ENCODE measurements at places on chromosomes 16 and 17. TPM values are rescaled to one million over a fixed set of nuclear protein-coding genes. Genes with fewer than 3 reads are reported as not detected.

The CFAP52 gene
- not detected for total RNA-seq

DNA sequence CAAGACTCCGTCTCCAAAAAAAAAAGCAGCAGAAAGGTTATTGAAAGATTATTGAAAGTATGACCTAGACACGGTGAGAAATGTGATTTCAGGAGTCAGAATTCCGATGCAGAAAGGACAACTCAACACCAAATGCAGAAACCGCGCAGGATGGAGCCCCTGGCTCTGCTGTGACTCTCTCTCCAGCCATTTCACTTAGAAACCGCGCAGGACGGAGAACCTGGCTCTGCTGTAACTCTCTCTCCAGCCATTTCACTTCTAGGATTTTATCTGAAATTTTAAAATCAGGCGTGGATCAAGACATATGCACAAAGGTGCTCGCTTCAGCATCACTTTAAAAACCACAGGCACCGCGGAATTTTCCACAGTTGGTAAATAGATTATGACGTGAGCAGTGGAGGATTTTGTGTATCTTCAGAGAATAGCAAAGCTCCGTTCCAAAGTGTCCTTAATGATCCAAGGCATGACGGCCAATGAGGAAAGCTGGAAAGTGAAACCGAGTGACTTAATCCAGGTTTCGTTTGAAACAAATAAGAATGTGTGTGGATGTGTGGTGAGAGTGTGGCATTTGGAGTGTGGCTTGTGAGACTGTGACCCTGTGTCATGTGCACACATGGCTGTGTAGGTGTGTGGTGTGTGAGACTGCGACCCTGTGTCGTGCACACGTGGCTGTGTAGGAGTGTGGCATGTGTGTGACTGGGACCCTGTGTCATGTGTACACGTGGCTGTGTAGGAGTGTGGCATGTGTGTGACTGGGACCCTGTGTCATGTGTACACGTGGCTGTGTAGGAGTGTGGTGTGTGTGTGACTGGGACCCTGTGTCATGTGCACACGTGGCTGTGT, 9.5 kb downstream of the UTS2R start:
- DNase-seq, result peak; percentile 30

DNA sequence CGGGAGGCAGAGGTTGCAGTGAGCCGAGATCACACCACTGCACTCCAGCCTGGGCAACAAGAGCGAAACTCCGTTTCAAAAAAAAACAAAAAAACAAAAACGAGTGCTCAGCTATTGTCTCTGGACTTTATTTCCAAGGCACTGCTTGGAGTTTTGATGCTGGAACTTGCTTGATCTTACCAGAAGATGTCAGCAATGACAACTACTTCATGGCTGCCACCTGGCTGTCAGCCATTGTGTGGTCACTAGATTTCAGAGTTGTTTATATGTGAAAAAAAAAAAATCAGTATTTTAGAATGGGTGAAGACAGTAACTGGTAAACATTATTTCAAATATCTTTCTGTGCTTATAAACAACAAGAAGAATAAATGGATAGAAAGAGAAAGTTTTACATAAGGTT, 26.3 kb upstream of the OR4D1 start:
- DNase-seq, result peak; percentile 42

The ZSCAN10 gene
- total RNA-seq, result not detected

- DNase-seq, result no peak
These were observed 160.9 kb downstream of the SLC39A11 start for GRCh38 chr17:72931635-72932034.

GRCh38 chr17:65557349-65558310, 3.8 kb downstream of the AXIN2 start:
- DNase-seq, result no peak

The MRPS34 gene
- 178 TPM for total RNA-seq

DNA sequence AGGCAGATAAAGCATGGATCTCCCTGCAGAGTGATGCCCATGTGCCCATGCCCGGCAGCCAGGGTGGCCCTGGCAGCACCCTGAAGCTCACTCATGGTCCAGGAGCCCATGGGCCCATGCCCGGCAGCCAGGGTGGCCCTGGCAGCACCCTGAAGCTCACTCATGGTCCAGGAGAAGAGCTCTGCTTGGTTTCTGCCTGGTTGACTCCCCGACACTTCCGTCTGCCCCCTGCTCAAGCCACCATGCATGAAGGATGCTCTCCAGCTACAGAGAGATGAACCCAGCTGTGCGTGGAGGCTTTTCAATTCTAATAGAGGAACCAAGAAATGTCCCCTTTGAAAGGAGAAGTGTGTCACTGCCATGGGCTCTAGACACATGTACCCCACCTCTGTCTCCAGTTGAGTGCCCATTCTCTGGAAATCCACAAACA, 8.7 kb downstream of the CCL17 start:
- no peak for DNase-seq

The CCL2 gene
- total RNA-seq, result 17.3 TPM

- no peak for DNase-seq
These were observed 26.0 kb downstream of the CEP131 start for GRCh38 chr17:81196505-81197408.

- DNase-seq, result no peak
These were observed 201.1 kb upstream of the CDH13 start for GRCh38 chr16:82425661-82426060.

The TMEM100 gene
- total RNA-seq, result 2.6 TPM

The NOXO1 gene
- not detected for total RNA-seq

DNA sequence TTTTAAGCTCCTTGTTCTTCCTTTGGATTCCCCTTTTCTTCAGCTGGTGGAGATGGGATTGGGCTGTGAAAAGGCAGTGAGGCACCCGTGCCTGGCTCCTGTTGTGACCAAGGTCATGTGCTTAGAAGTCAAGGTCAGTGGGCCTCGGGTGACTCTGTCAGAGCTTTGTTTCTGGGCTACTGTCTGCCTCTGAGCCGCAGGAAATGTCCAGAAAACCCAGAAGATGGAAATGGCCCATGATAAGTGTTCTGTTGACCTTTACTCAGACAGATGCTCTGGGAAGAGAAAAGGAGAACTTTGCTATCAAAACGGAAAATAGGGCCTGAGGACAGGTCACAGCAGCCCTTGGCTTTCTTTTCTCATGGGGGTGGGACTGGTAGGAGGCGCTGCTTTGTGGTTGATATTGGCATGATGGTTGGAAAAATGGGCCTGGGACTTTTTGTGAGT, 2.9 kb downstream of the ABCC1 start:
- no peak for DNase-seq

The HSD17B1 gene
- total RNA-seq, result 1.5 TPM

GRCh38 chr16:30697264-30698138, 1.5 kb upstream of the SRCAP start:
- DNase-seq, result no peak

DNA sequence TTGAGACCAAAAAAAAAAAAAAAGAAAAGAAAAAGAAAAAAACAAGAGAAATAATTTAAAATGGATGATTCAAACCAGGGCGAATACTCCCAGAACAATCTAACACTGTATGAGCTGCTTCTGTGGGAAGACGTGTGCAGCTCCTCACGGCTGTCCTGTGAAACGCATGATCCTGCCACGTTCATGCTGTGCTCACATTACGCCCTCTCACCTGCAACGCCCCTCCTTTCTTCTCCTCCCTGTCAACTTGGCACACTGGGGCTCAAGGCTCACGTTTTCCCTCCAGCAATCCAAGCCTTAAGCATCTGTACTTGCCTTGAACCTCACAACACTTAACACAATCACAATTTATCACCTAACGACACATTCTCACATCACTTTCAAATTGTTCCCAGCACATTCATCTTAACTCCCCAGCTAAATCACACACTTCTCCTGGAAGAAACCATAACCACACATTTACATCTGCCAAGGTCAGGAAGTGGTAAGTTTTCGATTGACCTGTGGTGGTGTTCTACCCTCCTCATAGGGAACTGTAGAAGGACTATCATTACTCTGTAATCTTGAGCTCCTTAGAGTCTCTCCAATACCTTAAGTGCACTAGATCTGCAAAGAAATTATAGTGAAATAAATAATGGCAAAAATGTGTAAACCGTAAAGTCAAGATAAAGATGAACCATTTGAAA, 29.1 kb downstream of the MBTPS1 start:
- no peak for DNase-seq

GRCh38 chr17:10633738-10634379, 23.2 kb downstream of the MYH3 start:
- DNase-seq, result no peak

The IRX3 gene
- 8.2 TPM for total RNA-seq

DNA sequence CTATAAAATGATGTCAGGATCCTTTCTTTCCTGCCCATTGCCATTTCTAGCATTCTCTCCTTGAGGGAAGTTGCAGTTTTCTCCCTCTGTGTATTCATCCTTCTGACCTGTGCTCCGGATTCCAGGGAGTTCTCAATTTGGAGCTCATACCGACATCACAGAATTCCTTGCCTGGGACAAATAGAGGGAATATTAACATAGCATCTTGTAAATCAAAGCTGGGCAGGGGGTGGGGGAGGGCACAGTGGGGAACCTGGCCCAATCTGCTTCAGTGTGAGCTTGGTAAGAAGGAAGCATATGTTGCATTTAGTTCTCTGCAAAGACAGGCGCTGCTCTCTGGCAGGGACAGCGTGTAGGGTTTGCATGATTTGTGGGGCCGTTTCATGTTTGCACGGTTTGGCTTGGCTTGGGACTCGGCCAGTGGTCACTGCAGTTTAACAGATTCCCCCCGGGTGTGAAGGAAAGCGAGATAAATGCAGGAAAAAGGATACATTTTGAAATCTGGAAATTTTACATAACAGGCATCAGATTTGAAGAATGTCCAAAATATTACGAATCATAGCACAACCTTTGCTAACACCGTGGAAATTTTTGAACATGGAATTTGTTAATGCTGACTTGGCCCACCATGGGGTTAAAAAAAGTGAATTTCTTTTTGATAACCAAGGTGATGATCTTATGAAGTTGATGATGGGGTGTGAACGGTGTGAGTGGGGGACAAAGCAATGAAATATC, 178.0 kb downstream of the WWOX start:
- DNase-seq, result no peak

The RBFOX1 gene
- not detected for total RNA-seq

The FOXO3B gene
- 2.5 TPM for total RNA-seq

The BCAR1 gene
- 86.6 TPM for total RNA-seq

GRCh38 chr16:66619534-66620428, 15.3 kb downstream of the CMTM3 start:
- DNase-seq, result peak; percentile 34

The KCNH4 gene
- not detected for total RNA-seq

The SYCE1L gene
- 0.32 TPM for total RNA-seq

The HMOX2 gene
- 49.3 TPM for total RNA-seq

- DNase-seq, result peak; percentile 90
These were observed 10.2 kb downstream of the LASP1 start for GRCh38 chr17:38879878-38880665.

- no peak for DNase-seq
These were observed 81.6 kb downstream of the TMC6 start for GRCh38 chr17:78046923-78047322.

DNA sequence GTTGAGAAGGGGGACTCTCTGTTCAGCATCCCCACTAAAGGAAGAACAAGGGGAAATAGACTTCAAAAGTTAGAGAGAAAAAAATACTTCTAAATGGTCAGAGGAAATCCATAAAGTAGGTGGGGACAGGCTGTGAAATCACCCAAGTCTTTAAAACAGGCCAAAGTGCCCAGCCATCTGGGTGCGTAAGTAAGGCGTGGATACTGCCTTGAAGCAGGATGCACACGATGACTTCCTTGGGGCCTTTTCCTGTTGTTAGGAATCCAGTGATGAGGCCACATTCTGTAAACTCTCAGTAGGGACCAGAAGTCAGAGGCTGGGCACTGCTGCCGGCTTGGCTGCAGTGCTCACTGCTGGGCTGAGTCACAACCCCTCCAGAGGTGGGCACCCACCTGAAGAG, 9.2 kb downstream of the AXIN2 start:
- no peak for DNase-seq

The ARL5C gene
- total RNA-seq, result not detected

GRCh38 chr16:2250652-2251295, 613 bp downstream of the ECI1 start:
- DNase-seq, result peak; percentile 47

The YBX2 gene
- total RNA-seq, result not detected

The CHST4 gene
- total RNA-seq, result not detected

The MYH8 gene
- total RNA-seq, result not detected

DNA sequence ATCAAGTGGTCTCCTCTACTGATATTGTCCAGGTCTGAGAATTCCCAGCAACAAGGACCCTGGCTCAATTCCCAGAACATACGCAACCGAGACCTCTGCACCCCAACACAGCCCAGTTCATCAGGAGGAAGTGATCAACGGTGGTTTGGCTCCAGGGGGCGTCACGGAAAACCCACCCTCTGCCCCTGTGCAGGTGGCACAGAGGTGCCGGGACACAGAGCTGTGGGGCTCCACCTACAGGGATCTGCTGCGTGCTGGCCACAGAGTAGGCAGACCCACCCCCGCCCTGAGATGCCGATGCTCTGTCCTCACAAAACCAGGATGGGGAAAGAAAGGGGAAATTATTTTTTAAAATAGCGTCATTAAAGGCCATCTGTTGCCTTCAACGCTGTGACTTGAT, 69.6 kb downstream of the LMF1 start:
- DNase-seq, result no peak

GRCh38 chr16:82807311-82807710, 180.5 kb downstream of the CDH13 start:
- DNase-seq, result no peak

- no peak for DNase-seq
These were observed 69.6 kb upstream of the ZNF750 start for GRCh38 chr17:82909322-82909904.

The APPBP2 gene
- total RNA-seq, result 49.4 TPM

The ABCC12 gene
- total RNA-seq, result not detected

GRCh38 chr17:17089796-17090641, 47.8 kb downstream of the MPRIP start:
- DNase-seq, result no peak

DNA sequence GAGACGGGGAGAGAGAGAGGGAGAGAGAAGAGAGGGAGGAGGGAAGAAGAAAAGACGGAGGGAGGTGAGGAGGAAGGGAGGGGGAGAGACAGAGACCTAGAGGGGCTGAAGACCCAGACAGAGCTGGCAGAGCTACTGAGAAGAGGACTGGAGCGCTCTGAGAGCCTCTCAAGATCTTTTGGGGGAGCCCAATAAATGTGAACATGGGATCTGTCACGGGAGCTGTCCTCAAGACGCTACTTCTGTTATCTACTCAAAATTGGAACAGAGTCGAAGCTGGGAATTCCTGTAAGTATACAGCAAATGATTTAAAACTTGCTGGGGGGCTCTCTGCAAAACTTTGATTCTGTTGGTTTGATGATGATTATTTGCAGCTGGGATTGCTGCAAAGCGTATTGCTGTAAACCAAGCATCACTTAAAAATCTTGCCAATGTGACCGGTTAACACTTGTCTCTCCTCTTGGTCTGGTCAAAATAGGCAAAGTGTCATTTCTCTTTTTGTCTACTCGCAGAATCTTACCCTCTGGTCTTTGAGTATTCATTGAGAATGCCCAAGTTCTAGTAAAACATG, 344 bp downstream of the CNTNAP4 start:
- no peak for DNase-seq

The TERB1 gene
- total RNA-seq, result 0.05 TPM

DNA sequence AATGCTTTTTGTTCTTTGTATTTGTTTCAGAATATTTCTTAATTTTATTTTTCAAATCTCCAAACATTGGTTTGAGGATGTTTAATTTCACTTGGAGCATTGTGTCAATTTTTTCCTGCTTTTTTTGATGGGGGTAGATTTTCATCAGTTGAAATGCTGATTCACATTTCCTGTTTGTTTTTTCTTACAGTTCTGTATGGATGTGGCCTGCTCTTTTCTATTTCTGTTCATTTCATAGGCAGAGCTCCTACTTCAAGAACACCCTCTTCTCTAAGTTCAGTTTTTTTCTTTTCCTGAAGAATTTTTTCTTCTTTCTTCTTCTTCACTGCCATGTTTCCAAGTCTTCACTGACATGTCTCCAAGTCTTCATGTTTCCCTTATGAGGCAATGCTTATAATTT, 8.8 kb downstream of the MBTD1 start:
- DNase-seq, result no peak
